ENCODE measurements at places on chromosomes 7 and 10.
A peak's percentile ranks its signal among the peaks of the same experiment; 100 is the strongest.

GRCh38 chr10:115335366-115335765 is 242.2 kb downstream of the ATRNL1 start:
- DNase-seq = no peak

- no peak for DNase-seq
These were observed 66.7 kb downstream of the NOD1 start for GRCh38 chr7:30411897-30412296.

- no peak for DNase-seq
These were observed 1005.5 kb downstream of the KCNMA1 start for GRCh38 chr10:76631884-76632766.

- no peak for DNase-seq
These were observed 287.0 kb downstream of the TCF7L2 start for GRCh38 chr10:113236998-113237397.

DNA sequence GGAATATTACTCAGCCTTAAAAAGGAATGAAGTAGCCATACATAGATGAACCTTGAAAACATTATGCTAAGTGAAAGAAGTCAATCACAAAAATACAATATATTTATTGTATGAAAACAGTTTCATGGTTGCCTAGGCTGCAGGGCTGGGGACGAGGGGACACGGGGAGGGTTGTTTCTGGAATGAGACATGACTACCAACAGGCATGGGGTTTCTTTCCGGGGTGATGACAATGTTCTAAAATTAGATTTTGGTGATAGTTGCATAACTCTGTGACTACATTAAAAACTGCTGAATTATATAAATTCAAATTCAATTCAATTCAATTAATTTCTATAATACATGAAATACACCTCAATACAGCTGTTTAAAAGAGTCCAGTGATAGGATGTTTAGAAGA is 88.0 kb downstream of the ARHGAP22 start:
- no peak for DNase-seq

- no peak for DNase-seq
These were observed 1.5 kb downstream of the LIPK start for GRCh38 chr10:88707429-88708155.

GRCh38 chr7:148153616-148154284 is 436.8 kb upstream of the C7orf33 start:
- no peak for DNase-seq

DNA sequence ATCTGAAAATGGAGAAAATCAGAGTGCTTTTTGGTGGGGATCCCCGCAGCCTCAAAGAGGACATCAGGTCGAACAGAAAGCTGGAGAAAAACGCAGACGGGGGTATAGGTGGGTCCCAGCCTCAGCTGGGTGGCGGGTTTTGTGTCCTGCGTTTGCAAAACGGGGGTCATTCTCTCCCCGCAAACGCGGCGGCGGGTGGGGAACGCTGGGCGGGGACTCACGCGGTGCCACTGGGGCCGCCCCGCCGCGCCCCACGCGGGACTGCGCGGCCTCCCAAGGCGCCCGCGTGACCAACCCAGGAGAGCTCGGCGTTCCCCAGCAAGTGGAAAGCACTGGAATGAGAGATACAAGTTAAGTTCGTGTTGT is 806 bp upstream of the VIPR2 start:
- no peak for DNase-seq

GRCh38 chr7:155702616-155703015 is 58.2 kb downstream of the RBM33 start:
- DNase-seq = no peak

GRCh38 chr10:88472540-88472939 is 110.6 kb downstream of the RNLS start:
- DNase-seq = no peak

- no peak for DNase-seq
These were observed 80.3 kb downstream of the FOXL3 start for GRCh38 chr7:370259-370625.

DNA sequence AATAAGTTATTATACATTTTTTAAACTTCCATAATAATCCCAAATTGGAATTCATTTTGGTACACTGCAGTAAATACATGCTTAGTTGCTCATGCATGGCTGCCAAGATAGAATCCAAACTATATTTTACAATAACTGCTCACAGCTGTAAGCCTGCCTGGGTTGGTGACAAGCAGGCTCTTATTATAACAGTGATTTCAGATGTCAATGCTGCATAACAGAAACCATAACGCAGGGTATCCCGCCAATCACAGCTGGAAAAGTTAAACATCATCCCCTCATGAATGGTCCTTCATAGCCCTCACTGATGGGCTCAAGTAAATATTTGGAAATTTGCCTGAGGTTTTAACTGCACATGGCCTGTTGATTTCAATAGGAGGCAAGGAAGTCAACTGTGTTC is 149.8 kb downstream of the AMPH start:
- DNase-seq = no peak

- no peak for DNase-seq
These were observed 151.1 kb downstream of the SORCS1 start for GRCh38 chr10:107013258-107014006.

DNA sequence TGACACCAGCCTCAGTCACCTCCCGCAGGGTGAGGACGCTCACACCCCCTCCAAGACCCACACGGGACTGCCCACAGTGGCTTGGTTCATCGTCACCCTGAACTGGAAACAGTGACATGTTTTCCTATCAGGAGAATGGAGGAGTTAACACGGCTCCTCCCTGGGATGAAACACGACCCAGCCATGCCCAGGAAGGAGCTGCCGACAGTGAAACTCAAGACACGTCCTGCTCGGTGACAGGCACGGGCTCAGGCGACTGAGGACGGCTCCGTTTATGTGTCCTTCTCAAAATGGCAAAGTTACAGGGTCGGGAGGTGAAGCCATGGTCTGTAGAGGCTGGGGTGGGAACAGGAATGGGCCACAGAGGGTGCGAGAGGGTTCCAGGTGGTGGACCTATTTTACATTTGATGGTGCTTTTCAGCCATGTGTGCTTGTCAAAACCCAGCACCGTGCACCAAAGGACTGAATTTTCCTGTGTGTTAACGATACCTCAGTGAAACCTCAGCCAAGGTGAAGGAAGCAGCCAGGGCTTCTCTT is 272.4 kb downstream of the ADARB2 start:
- no peak for DNase-seq

GRCh38 chr10:87691506-87692070 is 31.9 kb downstream of the PAPSS2 start:
- DNase-seq = no peak

GRCh38 chr10:101588879-101589278 is 758 bp downstream of the DPCD start:
- DNase-seq = no peak

- no peak for DNase-seq
These were observed 125.1 kb upstream of the NRP1 start for GRCh38 chr10:33459602-33460001.

GRCh38 chr7:122885583-122886356 is 490 bp downstream of the CADPS2 start:
- peak; percentile 5 for DNase-seq

Data from globus pallidus (tissue), 1 donor.